ENCODE measurements at places on chromosomes 12 and 14.

DNA sequence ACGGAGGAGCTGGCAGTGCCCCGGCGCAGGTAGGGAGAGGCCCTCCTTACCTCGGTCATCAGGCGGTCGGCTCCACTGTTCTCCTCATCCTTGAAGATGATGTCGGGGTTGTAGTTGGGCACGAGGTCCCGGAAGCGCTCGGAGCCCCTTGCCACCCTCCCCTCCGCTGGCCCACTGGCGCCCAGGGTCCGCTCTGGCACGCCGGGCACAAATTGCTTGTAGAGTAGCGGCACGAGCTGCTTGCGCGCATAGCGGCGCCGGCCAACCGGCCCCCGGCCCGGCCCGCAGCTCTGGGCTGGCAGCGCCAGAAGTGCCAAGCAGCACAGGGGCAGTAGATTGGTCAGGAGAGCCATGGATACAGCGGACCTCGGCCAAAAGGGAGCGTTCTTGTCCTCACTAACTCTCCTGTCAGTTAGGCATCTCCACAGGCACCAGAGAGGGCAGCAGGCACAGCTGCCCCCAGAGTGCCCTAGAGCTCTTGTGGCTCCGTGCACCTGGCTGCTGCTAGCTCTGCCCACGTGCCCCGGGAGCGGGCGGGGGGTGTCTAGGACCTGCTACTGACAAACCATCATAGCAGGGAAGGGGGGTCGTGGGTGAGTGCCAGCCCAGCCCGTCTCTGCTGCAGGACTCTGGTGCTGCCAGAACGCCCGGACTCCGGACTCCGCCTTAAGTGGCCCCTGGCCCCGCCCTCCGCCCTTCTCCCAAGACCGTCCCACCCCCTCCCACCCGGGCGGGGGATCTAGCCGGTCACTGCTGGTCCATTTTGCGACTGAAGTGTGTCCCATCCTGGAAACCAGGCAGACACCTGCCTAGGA is at the start of gene DHH:
Gene DHH, minus strand, starts transcription at position 642 of the 815 bp plus-strand sequence. Its CDS starts 289 bp downstream, at position 353.
- ATAC-seq: no peak

DNA sequence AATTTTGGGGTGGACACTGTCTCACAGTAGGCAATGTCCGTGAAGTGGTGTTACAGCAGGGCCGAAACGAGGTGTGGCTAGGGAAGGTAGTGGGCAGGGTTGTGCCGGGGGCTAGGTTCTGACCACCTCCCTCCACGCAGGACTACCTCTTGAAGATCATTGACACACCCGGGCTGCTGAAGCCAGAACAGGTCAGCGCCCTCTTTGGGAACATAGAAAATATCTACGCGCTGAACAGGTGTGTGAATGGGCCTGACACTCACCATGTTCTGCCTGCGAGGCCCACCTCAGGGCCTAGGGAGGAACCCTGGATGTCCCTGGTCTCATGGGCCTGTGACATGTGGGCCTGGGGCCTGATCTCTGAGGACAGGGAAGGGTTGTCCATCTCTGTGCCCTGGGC is 24.6 kb downstream of the PLEKHG3 start:
- ATAC-seq: no peak

GRCh38 chr12:125131958-125132357 is 66.7 kb downstream of the AACS start:
- no peak for ATAC-seq

DNA sequence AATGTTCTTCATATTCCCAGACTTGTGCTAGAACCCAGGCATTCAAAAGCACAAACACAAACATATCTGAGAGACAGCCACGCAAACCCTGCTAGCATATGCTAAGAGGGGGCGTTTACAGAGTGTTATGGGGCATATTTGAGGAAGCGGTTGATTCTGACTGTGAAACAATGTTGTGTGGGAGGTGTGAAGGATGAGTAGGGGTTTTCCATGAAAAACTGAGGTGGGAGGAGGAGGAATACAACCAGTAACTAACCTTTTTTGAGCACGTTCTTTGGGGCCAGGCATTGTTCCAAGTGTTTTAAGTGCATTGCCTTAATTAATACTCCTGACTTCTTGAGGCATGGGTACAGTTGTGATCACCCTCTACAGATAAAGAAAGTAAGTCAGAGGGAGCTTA is 499.5 kb downstream of the AACS start:
- no peak for ATAC-seq

DNA sequence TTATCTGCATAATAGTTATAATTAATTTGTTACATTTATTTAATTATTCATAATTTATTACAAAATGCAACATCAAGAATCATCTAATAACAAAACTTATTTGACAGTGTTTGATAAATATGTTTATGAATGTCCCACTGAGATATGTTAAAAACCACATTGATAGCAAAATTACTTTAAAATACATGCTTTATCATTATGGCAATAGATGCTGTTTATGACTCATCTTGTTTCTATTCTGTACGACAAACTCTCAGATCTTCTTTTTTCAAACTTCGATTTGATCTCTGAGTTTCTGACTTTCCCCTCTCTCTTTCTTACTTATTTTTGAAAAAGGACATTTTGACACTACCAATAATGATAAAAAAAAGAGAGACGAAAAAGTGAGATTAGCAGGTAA is 56.8 kb upstream of the LRRK2 start:
- ATAC-seq: peak; percentile 58

GRCh38 chr12:66072566-66072965 is 58.0 kb downstream of the LLPH start:
- ATAC-seq: no peak

DNA sequence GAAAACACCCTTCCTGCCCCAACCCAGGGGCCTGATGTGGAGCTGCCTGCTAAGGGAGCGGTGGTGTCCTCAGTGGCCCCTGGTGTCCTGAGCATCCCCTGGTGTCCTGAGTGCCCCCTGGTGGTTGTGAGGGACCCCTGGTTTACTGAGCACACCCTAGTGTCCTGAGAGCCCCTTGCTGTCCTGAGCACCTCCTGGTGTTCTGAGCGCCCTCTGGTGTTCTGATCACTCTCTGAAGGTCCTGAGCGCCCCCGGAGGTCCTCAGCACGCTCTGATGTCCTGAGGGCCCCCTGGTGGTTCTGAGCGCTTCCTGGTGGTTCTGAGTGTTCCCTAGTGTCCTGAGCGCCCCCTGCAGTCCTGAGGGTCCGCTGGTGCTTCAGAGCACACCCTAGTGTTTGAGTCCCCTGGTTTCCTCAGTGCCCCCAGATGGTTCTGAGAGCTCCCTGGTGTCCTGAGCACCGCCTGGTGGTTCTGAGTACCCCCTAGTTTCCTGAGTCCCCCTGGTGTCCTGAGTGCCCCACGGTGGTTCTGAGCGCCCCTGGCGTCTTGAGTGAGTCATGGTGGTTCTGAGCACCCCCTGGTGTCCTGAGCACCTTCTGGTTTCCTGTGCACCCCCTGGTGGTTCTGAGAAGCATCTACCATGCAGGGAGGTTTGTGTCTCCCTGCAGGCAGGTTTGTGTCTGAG is 1004.2 kb downstream of the TMEM121 start:
- ATAC-seq: peak; percentile 86

DNA sequence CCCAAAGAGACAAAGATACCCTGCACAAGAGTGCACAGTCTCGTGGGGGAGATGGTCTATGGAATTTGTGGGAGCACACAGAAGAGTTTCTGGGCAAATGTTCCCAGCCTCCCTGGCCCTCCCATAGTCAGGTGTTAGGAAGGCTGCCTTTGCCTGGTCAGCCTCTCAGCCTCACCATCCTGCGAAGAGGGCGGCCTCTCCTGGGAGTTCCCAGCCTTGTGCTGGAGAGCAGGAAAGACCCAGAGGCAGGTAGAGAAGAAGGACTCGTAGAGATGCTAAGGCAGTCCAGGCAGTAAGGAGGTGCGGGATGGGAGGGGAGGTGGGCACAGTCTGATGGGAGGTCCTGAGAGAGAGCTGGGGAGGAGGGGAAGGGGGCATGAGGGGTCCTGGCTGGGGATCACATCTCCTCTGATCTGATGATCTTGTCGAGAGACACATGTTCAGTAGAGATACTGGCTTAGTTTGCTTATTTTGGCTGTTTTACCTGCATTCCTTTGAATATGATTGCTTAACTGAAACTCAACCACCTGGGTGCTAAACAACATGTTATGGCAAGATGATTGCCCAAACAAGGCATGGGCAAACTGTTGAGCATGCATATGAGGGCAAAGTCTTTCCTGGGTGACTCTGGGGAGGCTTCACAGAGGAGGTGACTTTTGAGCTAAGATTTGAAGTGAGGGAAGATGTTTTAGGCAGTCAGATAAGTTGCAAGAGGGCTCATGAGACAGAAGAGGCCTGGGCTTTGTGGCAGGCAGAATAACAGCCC is 10.5 kb downstream of the SERPINA6 start:
- ATAC-seq: peak; percentile 16

DNA sequence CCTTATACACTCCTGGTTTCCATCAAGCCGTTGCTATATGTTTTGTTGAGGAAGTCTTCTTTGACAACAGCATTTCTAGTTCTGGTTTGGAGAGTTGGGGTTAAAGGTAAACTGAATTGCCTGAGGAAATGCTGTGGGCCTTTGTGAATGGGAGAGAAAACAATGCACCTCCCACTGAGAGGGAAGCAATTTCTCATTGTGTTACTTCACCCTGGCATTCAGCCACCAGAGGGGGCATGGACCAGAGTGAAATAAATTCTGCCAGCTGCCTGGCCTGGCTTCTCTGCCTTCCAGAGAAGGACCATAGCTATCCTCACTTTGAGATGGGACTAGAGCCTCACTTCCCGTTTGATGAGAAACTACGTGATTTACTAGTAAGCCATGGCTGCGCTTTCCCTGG is 475.3 kb downstream of the EGLN3 start:
- no peak for ATAC-seq

GRCh38 chr12:66232263-66232662 is 43.2 kb downstream of the IRAK3 start:
- ATAC-seq: no peak

- no peak for ATAC-seq
Observed at GRCh38 chr12:1353451-1353850, 240.9 kb downstream of the FBXL14 start.

DNA sequence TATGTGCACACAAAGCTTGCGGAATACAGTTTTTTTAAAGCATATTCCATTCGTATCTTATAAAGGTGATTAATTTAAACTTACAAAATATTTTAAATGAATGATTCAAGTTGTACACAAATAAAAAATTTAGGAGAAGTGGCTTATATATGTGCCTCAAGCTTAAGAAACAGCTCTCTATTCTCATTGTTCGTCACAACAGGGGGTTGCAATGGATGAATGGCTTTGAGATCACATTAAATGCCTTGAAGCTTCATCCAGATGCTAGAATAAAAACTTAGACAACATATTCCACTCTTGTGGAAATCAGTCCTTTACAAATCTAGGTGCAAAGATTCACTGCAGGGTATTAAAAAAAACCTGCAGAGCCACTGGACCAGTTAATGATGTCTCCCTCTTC is 303.9 kb upstream of the LRFN5 start:
- ATAC-seq: no peak

Data from stimulated activated memory B cell treated with anti-CD40 and anti-IgM and Interleukin-4, amounts not matched to agents 10 μg/mL and 1 μg/mL and 100 μg/mL, for 72 hours (primary cell).